ENCODE measurements at places on chromosomes 5 and 9.

DNA sequence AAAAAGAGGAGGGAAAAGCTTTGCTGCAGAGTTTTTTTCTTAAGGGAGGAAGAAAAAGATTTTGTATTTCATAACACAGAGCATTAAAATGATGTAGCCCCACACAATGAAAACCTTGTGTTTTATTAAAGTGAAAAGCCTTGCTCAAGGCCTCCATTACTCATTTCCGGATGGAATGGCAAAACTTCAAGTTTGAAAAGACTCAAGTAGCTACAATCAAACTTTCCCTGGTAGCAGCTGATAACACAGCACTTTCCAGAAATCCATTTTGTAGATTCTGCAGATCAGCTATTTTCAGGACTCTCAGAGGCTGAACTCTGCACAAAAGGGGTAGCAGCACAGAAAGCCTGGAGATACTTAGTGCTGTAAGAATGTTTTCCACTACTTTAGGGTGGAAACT, 374.8 kb downstream of the NFIB start:
- no peak for DNase-seq

- DNase-seq: no peak
Measured at GRCh38 chr5:14394365-14394764, 187.2 kb upstream of the OTULINL start.

GRCh38 chr5:64532657-64533056, 26.8 kb downstream of the RGS7BP start:
- DNase-seq: no peak

GRCh38 chr9:16282718-16283117, 587.8 kb downstream of the BNC2 start:
- DNase-seq: no peak

DNA sequence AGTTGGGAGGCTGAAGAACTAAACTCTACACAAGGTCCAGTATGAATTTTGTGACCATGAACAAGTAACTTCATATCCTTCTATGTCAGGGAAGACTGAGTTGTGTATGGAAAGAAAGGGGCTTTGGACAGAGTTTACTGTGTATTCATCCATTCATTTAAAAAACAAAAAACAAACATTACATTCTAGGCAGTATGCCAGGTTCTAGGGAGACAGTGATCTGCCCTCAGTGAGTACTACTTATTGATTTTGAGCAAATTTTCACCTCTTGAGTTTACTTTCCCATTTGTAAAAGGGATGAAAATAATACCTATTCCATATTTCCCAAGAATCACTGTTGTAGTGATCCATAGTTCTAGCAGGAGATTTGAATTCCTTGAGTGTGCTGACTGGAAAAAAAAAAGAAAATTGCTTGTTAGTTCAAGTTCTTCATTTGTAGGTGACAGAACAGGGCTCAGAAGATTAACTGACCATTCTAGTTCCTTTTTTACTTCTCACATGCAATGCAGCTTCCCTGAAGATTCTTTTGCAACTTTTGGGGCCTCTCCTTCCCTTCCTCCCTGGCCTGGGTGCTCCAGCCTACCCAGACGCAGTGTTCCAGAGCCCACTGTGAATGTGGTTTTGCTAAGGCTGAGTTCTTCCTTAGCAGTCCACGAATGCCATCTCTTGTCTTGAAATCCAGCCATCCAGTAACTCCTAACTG, 2.6 kb upstream of the GAPVD1 start:
- DNase-seq: no peak

Measured in renal pelvis (tissue), 12 donors.